ENCODE measurements at places on chromosomes 11 and 22.

- no peak for DNase-seq
Observed at GRCh38 chr11:85922367-85922766, 67.2 kb downstream of the CCDC83 start.

GRCh38 chr11:43377389-43377788 lies 18.7 kb downstream of the TTC17 start:
- no peak for DNase-seq

- no peak for DNase-seq
Observed at GRCh38 chr11:68282141-68282860, 10.5 kb upstream of the C11orf24 start.

DNA sequence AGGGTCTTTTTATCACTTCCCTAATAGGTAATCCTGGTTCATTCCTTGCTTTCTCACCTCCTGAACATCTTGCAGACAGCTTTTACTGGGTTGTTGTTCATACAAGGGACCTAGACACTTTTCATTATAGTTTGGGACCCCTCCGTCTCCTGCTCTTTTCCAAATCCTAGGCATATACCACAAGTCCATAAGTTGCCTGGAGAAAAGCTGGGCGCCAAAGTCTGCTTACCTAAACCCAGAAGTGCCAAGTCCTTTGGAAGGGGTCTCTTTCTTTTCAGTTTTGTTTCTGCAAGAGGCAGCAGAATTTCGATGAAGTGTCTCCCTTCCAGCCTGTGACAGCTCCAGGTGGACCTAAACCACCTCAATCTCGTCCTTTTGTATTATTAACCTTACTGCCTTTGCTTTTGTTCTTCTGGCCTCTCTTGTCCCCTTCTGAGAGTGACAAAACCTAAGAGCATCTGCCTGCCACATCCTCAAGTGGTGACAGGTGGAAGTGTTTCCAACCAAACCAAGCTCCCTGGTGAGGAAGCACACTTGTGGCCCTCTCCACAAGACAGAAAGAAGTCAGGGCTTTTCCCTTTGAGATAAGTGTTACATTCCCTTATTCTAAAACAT lies 19.5 kb upstream of the P2RY6 start:
- no peak for DNase-seq

GRCh38 chr11:12013781-12014180 lies 5.4 kb upstream of the DKK3 start:
- DNase-seq: no peak

DNA sequence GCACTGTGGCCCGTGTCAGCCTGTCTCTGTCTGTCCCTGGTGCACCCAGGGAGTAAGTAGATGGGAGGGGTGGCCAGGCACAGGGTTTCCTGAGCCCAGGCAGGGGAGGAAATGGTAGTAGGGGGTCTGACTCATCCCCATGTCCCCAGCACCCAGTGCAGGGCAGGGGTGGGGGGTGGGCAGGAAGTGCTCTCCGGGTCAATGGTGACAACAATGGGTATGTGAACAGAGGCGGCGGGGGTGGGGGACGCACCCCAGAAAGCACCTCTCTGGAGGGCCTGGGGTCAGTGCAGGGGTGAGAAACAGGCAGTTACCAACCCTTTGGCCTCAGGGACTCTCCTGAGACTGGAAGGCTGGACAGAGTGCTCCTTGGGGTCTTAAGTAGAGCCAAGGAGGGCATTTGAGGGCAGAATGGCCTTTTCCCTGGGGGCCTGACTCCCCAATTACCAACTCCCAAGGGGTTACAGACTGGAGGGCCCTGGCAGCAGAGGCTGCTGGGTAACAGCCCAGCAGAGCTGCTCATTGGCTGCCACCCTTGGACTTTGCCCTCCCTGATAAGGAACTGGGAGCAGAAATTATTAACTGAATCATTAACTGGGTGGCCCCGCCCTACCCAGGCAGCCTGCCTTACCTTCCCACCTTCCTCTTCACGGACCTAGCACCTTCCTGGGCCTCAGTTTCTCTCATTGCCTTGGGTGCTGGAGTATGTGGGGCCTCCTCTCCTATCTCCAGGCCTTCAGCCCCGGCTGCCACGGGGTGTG lies 4.2 kb downstream of the MYRF start:
- no peak for DNase-seq

GRCh38 chr11:134097166-134097565 lies 28.3 kb downstream of the JAM3 start:
- DNase-seq: no peak

- DNase-seq: no peak
Observed at GRCh38 chr11:105219269-105219668, 79.7 kb upstream of the CARD18 start.

DNA sequence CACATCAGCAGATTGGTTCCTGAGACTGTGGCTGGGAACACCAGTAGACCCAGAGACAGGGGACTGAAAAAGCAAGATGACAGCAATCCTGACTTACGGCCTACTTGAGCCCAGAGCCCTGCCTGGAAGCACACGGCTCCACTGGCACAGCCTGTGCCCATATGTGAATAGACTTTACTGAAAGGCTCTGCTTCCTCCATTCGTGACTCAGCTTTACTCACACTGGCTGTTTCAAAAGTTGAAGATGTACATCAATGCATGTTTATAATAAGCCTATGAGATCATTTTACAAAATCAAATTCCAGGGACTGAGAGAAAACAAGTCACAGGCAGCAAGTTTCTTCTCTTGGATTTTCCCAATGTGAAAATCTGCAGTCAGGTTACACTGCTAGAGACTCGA lies 134.6 kb upstream of the TEAD1 start:
- no peak for DNase-seq

GRCh38 chr22:46613606-46614021 lies 6.6 kb upstream of the GRAMD4 start:
- no peak for DNase-seq

DNA sequence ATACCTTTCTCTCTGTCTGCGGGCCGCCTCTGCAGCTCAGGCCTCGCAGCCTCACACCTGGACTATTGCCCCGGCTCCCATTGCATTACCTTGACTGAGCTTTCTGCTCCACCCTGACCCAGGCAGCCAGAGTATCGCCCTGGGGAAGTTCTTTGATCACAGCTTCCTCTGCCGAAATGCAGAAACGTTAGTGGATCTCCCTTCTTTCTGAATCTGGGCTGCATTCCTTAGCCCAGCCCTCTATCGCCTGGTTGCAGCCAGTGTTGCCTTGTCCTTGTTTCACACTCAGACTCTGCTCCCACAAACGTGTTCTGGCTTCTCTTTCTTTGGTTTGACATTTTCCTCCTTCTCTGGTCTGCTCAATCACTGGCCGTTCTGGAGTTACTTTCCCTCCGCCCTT lies 195.7 kb downstream of the ADAMTS15 start:
- no peak for DNase-seq

- peak; percentile 31 for DNase-seq
Observed at GRCh38 chr11:61777234-61778090, 14.9 kb downstream of the TMEM258 start.

- no peak for DNase-seq
Observed at GRCh38 chr22:46042786-46043185, 65.8 kb upstream of the WNT7B start.

DNA sequence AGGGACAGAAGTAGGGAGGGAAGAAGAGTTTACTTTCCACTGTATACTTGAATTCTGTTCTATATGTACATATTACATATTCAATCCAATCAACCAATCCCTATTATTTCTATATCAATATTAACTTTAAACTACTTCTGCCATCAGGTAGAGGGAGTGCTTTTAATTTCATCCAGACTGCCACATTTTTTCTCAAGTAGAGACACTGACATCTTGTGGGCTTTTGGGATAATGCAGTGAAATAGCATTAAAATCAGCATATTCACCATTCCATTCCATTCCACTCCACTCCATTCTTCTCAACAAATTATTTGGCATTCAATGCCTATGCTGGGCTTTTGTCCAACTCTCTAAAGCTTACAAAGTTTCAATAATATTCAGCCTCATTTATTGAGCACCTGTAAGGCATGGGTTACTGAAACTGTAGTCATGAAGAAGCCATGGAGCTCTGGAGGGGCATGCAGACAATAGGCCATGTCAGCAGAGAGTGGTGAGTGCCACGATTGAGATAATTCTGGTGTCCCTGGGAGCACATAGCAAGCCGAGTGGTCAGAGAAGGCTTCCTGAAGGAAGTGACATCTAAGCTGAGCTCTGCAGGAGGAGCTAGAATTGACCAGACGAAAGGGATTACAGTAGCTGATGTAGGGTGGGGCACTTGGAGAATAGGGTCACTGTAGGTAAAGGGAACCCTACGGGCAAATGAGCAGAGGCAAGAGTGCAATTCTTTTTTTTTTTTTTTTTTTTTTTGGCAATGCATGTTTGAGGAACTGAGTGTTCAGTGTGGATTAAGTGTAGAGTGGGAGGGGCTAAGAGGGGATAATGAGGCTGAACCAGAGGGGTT lies 12.8 kb upstream of the CLPB start:
- DNase-seq: no peak

DNA sequence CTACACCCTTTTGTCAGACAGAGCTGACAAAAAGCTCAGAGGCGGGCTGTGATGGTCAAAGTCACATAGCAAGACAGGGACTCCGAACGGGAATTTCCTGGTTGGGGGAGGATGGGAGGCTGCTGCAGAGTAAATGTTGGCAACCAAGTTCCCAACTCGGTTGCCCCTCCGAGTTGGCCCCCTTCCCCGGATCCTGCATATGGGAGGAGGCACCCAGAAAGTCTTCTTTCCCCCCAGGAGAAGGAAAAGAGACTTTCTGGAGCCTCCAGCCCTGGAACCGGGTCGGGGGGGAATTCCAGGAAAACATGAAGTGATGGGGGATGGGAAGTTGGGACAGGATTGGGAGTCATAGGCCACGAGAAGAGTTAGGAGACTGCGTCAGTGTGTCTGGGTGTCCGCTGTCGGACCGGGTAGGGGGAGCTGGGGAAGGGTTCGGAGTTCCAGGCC lies 614 bp downstream of the SELENOM start:
- DNase-seq: no peak

DNA sequence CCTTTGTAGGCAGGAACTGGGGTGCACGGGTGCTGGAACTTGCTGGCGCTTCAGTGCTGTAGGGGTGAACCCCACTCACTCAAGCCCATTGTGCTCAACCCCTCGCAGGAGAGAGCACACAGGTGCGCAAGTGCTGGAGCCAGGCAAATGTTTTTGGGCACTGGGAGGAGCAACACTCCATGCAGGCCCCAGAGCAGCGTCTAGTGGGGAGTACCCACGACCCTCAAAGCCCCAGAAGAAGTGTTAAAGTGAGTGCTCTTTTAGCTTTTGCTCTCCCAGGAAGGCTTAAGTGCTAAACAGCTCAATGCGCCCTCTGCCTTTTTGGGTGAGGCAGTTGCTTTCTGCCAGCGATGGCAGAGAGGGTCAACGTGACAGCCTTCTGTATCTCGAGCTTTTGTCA lies 282.2 kb upstream of the ARHGAP42 start:
- no peak for DNase-seq

DNA sequence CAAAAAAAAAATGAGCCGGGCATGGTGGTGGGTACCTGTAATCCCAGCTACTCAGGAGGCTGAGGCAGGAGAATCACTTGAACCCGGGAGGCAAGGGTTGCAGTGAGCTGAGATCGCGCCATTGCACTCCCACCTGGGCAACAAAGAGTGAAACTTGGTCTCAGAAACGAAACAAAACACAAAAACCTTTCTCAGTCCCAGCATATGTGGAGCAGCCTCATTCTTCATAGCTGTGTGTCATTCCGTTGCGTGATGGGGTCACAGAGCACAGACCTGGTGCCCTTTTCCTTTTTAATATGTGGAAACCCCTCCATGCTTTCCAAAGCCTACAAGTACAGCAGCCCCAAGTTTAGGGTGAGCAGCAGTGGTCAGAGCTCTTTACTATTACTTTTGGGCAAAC lies 13.7 kb downstream of the PEX26 start:
- no peak for DNase-seq

GRCh38 chr22:32409977-32410376 lies 2.1 kb downstream of the RTCB start:
- no peak for DNase-seq

GRCh38 chr22:43001271-43002201 lies 13.4 kb downstream of the PACSIN2 start:
- no peak for DNase-seq

GRCh38 chr11:2380807-2381350 lies 3.8 kb downstream of the CD81 start:
- DNase-seq: no peak

DNA sequence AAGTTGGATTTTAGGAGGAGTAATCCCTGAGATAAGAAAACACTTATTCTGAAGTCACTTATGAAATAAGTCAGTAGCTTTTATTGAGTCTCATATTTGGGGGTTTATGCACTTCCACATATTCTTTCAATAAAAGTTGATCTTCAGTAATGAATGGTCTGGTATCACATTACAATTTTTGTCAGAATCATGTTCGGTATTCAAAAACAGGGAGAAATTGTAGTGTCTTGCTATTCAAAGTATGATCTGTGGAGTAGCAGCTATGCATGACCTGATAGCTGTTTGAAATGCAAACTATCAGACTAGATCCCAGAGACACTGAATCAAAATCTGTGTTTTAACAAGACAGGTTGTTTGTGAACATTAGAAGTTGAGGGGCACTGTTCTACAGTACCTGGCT lies 857.6 kb downstream of the METTL15 start:
- DNase-seq: no peak

- DNase-seq: no peak
Observed at GRCh38 chr11:22431106-22431505, 92.9 kb downstream of the SLC17A6 start.

- DNase-seq: no peak
Observed at GRCh38 chr11:109306322-109306721, 115.7 kb upstream of the C11orf87 start.

DNA sequence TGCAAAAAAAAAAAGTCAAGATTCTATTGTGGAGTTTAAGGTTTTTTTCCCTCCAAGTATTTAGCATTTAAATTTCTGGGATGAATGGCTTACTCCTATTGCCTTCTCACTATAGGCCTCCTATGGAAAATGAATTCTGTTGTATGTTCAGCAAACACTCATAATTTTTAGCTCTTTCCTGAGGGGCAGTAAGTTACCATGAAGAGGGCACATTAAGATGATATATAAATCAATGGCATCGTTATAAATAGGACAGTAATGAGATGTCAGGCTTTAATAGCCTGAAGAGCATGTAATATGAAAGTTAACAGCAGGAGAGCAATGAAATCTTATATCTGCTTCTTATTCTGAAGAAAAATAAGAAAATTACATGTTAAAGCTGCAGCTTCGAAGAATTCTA lies 32.9 kb downstream of the C11orf87 start:
- DNase-seq: no peak

- DNase-seq: no peak
Observed at GRCh38 chr11:102456381-102456780, 3.8 kb upstream of the TMEM123 start.

Data from activated naive CD4-positive, alpha-beta T cell (primary cell).